ENCODE measurements at places on chromosomes 6 and 20.
A peak's percentile ranks its signal among the peaks of the same experiment; 100 is the strongest.

GRCh38 chr6:163457637-163458561 is 43.4 kb downstream of the QKI start:
- peaks cover 12% of the 10 kb centered on the region for H3K36me3 ChIP-seq
- H3K4me1 ChIP-seq, result peaks cover 61% of the 10 kb centered on the region

- H3K4me3 ChIP-seq, result no peak overlapping the region
- peaks cover 7% of the 10 kb centered on the region for H3K27me3 ChIP-seq
- peaks cover 4% of the 10 kb centered on the region for H3K36me3 ChIP-seq
- no peak for DNase-seq
- peaks cover 6% of the 10 kb centered on the region for H3K4me1 ChIP-seq
- H3K27ac ChIP-seq, result no peak overlapping the region
Measured at GRCh38 chr20:49540232-49540620, 27.7 kb downstream of the PTGIS start.

GRCh38 chr6:30890646-30891449 is 6.5 kb downstream of the DDR1 start:
- DNase-seq, result no peak
- no peaks in the 10 kb centered on the region for H3K27me3 ChIP-seq
- H3K4me3 ChIP-seq, result no peak overlapping the region

GRCh38 chr6:114281496-114281895 is 61.3 kb downstream of the HS3ST5 start:
- DNase-seq, result no peak
- no peaks in the 10 kb centered on the region for H3K27me3 ChIP-seq
- no peak overlapping the region for H3K4me3 ChIP-seq

DNA sequence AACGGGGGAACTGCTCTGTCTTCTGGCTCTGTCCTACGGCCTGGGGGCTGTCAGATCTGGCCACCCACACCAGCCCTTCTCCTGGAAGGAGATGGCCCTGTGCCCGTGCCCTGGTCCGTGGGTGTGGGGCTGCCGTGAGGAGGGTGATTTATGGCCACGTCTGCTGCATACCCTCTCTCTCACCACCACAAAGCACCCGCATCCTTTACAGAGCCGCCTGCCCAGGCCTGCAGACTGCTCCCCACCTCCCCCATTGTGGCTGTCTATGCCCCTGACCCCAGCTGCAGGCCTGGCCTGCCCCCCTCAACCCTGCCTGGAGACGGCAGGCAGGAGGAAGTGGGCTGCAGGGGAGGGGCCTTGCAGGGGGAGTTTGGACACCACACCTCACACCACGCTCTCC is 72.7 kb upstream of the GATA5 start:
- peaks cover 13% of the 10 kb centered on the region for H3K36me3 ChIP-seq
- no peak overlapping the region for H3K27ac ChIP-seq
- H3K27me3 ChIP-seq, result peaks cover 38% of the 10 kb centered on the region

GRCh38 chr20:5153612-5154542 is 27.1 kb downstream of the CDS2 start:
- peaks cover 68% of the 10 kb centered on the region for H3K4me1 ChIP-seq
- H3K27ac ChIP-seq, result no peak overlapping the region
- DNase-seq, result no peak
- H3K36me3 ChIP-seq, result peaks cover 10% of the 10 kb centered on the region

- no peak overlapping the region for H3K27ac ChIP-seq
- no peaks in the 10 kb centered on the region for H3K4me1 ChIP-seq
- H3K4me3 ChIP-seq, result no peak overlapping the region
- peaks cover 42% of the 10 kb centered on the region for H3K27me3 ChIP-seq
- H3K36me3 ChIP-seq, result no peaks in the 10 kb centered on the region
Measured at GRCh38 chr20:57108742-57109570, 157.5 kb downstream of the BMP7 start.

- no peak overlapping the region for H3K4me3 ChIP-seq
- no peaks in the 10 kb centered on the region for H3K27me3 ChIP-seq
- peaks cover 11% of the 10 kb centered on the region for H3K36me3 ChIP-seq
- DNase-seq, result no peak
- no peaks in the 10 kb centered on the region for H3K4me1 ChIP-seq
- H3K27ac ChIP-seq, result no peak overlapping the region
Measured at GRCh38 chr6:87600576-87600975, 10.6 kb downstream of the ORC3 start.

DNA sequence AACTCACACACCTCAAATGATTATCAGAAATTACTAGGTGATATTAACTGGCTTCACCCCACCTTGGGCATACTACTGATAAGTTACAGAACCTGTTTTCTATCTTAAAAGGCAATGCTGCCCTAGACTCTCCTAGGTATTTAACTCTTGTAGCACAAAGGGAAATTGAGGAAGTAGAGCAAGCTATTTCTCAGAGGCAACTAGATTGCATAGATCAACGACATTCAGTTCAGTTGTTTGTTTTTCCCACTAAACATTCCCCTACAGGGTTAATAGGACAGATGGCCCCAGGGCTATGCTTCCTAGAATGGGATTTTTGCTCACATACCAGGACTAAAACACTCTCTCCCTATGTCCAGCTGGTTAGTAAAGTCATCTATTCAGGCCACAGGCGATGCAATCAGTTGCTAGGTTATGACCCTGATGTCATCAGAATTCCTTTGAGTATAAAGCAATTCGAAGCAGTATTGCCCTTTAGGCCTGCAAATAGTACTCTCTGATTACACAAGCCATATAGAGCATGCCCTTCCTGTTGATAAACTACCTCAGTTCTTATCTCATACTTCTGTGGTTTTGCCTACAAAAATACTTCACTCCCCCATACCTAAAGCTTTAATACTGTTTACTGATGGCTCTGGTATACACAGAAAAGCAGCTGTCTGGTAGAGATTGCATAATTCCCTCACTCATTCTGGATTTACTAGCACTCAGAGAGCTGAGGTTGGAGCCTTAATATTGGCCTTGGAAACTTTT is 67.4 kb upstream of the ASCC3 start:
- H3K4me3 ChIP-seq, result no peak overlapping the region
- no peak for DNase-seq
- H3K4me1 ChIP-seq, result no peaks in the 10 kb centered on the region
- no peak overlapping the region for H3K27ac ChIP-seq
- no peaks in the 10 kb centered on the region for H3K36me3 ChIP-seq

GRCh38 chr6:33789550-33789895 is 593 bp upstream of the LEMD2 start:
- DNase-seq, result no peak
- peaks cover 21% of the 10 kb centered on the region for H3K36me3 ChIP-seq
- peak overlapping the region; percentile 70 for H3K4me3 ChIP-seq

DNA sequence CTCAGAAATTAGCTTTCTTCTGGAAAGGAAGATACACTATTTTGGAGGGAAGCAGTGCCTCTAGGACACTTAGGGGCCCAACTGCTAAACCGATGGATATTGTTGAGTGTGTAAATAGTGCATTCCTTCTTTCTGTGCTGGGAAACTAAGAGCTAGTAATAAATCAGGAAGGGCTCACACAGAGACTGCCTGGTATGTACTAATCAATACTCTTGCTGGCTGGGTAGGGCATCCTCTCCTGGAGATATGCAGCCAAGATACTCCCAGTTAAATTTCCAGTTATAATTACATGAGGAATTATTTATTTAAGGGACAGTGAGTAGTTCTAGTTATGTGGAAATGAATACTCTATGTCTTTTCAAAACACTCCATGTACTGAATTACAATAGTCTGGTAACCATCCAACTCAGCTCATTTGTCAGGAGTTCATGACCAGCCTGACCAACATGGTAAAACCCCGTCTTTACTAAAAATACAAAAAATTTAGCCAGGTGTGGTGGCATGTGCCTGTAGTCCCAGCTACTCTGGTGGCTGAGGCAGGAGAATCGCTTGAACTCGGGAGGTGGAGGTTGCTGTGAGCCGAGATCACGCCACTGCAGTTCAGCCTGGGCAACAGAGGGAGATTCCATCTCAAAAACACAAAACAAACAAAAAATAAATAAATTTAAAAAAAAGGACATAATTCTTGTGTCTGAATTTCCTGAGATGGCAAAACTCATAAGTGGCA is 100.0 kb downstream of the OR2B2 start:
- no peak for DNase-seq
- no peak overlapping the region for H3K27ac ChIP-seq
- peaks cover 38% of the 10 kb centered on the region for H3K4me1 ChIP-seq
- no peak overlapping the region for H3K4me3 ChIP-seq
- peaks cover 42% of the 10 kb centered on the region for H3K36me3 ChIP-seq
- no peaks in the 10 kb centered on the region for H3K27me3 ChIP-seq

- H3K27me3 ChIP-seq, result peaks cover 6% of the 10 kb centered on the region
- H3K27ac ChIP-seq, result no peak overlapping the region
- no peak for DNase-seq
- no peak overlapping the region for H3K4me3 ChIP-seq
- no peaks in the 10 kb centered on the region for H3K36me3 ChIP-seq
- peaks cover 10% of the 10 kb centered on the region for H3K4me1 ChIP-seq
Measured at GRCh38 chr6:110537208-110538123, 61.1 kb upstream of the SLC22A16 start.

DNA sequence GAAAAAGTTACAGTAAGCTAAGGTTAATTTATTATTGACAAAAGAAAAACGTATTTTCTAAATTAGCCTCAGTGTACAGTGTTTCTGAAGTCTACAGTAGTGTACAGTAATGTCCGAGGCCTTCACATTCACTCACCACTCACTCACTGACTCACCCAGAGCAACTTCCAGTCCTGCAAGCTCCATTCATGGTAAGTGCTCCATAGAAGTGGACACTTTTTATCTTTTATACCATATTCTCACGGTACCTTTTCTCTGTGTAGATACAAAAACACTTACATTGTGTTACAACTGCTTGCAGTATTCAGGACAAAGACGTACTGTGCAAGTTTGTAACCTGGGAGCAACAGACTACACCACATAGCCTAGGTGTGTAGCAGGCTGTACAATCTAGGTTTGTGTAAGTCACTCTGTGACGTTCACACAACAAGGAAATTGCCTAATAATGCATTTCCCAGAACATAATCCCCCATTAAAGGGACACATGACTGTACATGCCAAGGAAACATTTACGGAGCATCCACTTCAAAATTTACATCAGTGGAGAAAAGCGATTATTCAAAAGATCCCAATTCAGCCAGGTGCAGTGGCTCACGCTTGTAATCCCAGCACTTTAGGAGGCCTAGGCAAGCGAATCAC is 133.4 kb downstream of the BANF2 start:
- no peak for DNase-seq
- no peak overlapping the region for H3K27ac ChIP-seq
- no peaks in the 10 kb centered on the region for H3K27me3 ChIP-seq
- no peaks in the 10 kb centered on the region for H3K4me1 ChIP-seq

- H3K4me1 ChIP-seq, result no peaks in the 10 kb centered on the region
- H3K4me3 ChIP-seq, result no peak overlapping the region
Measured at GRCh38 chr6:35018746-35019145, 122.4 kb downstream of the TCP11 start.

DNA sequence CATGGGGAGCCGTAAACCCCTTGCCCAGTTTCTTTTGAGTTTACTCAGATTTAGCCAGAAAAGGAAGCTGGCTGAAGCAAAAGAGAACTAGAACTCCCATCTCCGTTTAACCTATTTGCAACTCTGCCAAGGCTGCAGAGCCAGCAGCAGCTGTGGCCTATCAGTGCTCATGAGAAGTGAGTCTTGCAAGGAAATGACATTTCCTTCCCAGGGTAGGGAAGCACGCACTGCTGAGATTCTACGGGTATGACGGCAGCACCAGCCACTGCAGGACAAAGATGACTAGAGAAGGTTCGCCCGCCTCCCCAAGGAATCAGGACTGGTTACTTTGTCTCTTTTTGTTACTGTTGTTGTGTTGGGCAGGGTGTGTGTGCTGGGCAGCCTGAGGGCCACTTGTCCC is 47.6 kb downstream of the PPP1R3G start:
- DNase-seq, result no peak
- no peaks in the 10 kb centered on the region for H3K36me3 ChIP-seq
- no peaks in the 10 kb centered on the region for H3K27me3 ChIP-seq
- no peak overlapping the region for H3K27ac ChIP-seq

DNA sequence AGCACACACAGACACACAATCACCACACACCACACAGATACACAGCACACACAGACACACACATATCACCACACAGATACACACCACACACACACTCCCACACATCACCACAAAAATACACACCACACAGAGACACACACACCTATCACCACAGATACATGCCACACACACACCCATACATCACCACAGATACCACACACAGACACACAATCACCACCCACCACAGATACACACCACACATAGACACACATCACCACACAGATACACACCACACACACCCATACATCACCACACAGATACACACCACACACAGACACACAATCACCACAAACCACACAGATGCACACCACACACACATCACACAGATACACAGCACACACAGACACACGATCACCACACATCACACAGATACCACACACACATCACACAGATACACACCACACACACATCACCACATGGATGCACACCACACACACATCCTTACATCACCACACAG is 74.0 kb downstream of the GRM4 start:
- DNase-seq, result no peak
- no peaks in the 10 kb centered on the region for H3K36me3 ChIP-seq
- H3K27me3 ChIP-seq, result no peaks in the 10 kb centered on the region
- H3K27ac ChIP-seq, result no peak overlapping the region
- H3K4me3 ChIP-seq, result no peak overlapping the region

DNA sequence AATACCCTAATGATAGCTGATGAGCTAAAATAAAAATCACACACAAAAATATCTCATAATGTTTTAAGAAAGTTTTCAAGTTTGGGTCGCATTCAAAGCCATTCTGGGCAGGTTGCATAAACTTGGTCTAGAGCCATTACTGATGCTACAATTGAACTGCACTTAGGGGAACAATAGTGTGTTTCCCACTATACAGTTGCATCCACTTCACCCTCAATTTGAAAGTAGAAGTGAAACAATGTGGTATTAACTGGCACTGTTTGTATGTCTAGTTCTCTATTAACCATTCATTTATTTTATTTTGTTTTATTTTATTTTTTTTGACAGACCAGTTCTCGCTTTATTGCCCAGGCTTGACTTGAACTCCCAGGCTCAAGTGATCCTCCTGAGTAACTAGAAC is 23.0 kb upstream of the STK38 start:
- DNase-seq, result no peak
- H3K27me3 ChIP-seq, result no peaks in the 10 kb centered on the region
- no peaks in the 10 kb centered on the region for H3K4me1 ChIP-seq
- H3K36me3 ChIP-seq, result peaks cover 2% of the 10 kb centered on the region

DNA sequence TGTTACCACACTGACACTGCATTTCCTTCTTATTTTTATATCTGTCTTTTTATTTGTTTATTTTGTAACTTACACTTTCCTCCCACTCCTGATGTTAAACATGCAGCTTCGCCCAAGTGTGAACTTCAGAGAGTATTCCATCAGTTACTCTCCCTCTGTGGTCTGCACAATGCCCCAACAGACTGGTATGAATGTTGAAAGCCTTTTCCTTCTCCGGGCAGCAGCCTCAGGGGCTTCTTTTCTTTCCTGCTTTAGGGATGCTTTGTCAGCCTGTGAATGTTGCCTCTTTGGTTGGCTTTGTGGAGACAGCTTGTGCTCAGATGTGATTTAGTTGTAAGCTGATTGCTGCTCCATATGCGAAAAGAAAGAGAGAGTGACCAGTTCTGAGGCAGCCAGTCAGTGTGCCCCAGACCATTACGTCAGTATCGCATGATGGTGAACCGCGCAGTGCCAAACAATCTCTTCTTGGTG is 44.0 kb downstream of the SMPDL3A start:
- no peak overlapping the region for H3K27ac ChIP-seq
- no peaks in the 10 kb centered on the region for H3K36me3 ChIP-seq
- no peak overlapping the region for H3K4me3 ChIP-seq
- no peak for DNase-seq
- peaks cover 11% of the 10 kb centered on the region for H3K27me3 ChIP-seq
- no peaks in the 10 kb centered on the region for H3K4me1 ChIP-seq

- peaks cover 6% of the 10 kb centered on the region for H3K36me3 ChIP-seq
- H3K27ac ChIP-seq, result peak overlapping the region; percentile 98
- H3K27me3 ChIP-seq, result no peaks in the 10 kb centered on the region
- H3K4me3 ChIP-seq, result peak overlapping the region; percentile 91
Measured at GRCh38 chr6:44126320-44127149, 717 bp downstream of the MRPL14 start.

Data from central memory CD8-positive, alpha-beta T cell (primary cell).